ENCODE measurements at places on chromosomes 1 and 21.
A peak's percentile ranks its signal among the peaks of the same experiment; 100 is the strongest.

DNA sequence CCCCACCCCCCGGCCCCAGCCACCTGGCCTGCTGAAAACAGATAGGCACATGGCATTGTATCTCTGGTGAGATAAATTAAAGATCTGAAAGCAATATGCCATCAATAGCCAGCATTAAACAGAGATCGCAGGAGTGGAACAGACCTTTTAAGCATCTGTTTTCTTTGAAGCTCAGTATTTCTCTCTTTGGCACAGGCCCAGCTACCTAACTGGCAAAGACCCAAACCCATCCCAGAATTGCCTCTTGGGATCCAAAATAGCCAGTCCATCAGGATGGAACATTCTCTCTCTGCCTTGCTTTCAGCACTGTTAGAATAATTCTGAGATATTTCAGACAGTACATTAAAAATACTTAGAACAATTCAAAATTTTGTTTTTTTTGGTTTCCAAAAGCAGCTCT, 46.0 kb downstream of the KCNJ6 start:
- no peak for DNase-seq
- H3K36me3 ChIP-seq = no peaks in the 10 kb centered on the region
- no peak overlapping the region for H3K4me3 ChIP-seq
- no peak overlapping the region for H3K27ac ChIP-seq
- no peaks in the 10 kb centered on the region for H3K27me3 ChIP-seq
- H3K4me1 ChIP-seq = no peaks in the 10 kb centered on the region

DNA sequence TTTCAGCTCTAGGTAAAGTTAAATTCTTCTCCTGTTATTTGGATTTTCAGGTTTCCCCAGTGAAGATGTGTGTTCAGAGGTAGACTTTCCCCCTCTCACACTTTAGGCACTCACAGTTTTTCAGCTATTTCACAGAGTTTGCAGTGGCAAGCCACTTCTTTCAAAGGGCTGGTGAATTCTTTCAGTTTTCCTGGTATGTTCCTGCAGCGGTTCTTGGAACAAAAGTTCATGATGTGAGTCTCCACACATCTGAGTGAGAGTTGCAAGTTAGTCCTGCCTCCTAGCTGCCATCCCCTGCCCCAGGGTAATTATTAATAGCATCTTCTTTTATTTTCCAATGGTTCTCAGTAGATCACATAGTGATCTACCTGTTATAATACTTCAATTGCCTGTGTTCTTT, 27.3 kb upstream of the CD84 start:
- H3K27me3 ChIP-seq = no peaks in the 10 kb centered on the region
- peak overlapping the region; percentile 13 for H3K27ac ChIP-seq
- peaks cover 40% of the 10 kb centered on the region for H3K36me3 ChIP-seq
- H3K4me1 ChIP-seq = peaks cover 20% of the 10 kb centered on the region
- H3K4me3 ChIP-seq = no peak overlapping the region

- no peak overlapping the region for H3K27ac ChIP-seq
- no peaks in the 10 kb centered on the region for H3K27me3 ChIP-seq
- no peaks in the 10 kb centered on the region for H3K4me1 ChIP-seq
- H3K36me3 ChIP-seq = no peaks in the 10 kb centered on the region
- H3K4me3 ChIP-seq = no peak overlapping the region
- DNase-seq = no peak
These were observed 330.6 kb downstream of the RPS6KC1 start for GRCh38 chr1:213381572-213382084.

DNA sequence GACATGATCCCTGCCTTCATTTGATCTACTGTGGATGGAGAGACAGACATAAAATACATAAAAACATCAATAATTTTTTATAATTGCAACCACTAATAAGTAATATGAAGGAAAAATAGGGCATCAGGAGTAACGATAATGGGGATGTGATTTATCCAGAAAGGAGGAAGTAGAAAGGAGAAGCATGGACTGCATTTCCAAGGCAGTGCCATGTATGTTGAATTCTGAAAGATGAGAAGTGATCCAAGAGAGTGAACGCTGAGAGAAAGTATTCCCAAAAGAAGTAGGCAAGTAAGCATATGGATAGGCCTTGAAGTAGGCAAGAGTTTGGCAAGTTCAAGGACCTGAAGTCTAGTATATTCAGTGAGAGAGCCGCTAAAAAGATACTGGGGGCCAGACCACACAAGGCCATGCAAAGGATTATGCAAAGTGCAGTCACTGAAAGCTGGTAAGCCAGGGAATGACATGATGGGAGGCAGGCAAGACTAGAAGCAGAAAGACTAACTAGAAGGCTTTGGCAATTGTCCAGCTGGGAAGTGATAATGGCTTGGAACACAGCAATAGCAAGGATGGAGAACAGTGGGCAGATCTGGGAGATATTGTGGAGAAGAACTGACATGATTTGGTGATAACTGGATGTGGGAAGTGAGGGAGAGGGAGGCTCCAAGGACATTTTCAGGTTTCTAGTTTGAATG, 85.9 kb downstream of the TM2D1 start:
- no peak overlapping the region for H3K27ac ChIP-seq
- H3K4me3 ChIP-seq = no peak overlapping the region
- H3K27me3 ChIP-seq = no peaks in the 10 kb centered on the region
- H3K36me3 ChIP-seq = no peaks in the 10 kb centered on the region
- no peak for DNase-seq

DNA sequence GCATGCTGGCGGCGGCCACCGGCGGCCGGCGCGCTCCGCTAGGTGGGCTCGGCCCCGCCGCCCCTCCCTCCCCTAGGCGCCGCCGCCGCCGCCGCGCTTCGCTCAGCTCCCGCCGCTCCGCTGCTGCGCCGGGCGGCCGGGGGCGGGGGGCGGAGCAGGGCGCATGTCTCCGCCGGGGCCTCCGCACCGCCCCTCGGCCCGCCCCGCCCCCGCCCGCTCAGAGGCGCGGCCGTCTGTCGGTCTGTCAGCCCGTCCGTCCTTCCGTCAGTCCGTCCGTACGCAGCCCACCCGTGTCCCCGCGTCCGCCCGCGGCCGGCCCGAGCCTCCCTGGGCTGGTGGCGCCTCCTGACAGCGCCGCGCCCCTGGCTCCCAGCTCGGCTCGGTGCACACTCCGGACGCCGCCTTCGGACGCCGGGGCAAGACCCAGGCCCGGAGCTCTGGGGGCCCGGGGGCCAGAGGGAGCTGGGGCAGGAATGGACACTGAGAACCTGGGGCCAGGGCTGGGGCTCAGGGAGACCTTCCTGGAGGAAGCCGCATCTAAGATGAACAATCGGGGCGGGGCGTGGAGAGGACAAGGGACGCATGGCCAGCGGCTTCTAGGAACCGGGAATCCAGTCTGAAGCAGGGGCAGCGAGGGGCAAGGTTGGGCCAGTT, at the start of gene GPR153:
GPR153 (minus strand) TSS at position 138 of the 654 bp plus-strand sequence. CDS start 6,193 bp downstream, outside the sequence.
- H3K4me3 ChIP-seq = peak within 1 kb of the TSS; percentile 60
- H3K27ac ChIP-seq = no peak within 1 kb of the TSS
- H3K36me3 ChIP-seq = no peaks in the 10 kb centered on the region
- peaks cover 39% of the 10 kb centered on the region for H3K27me3 ChIP-seq
- H3K4me1 ChIP-seq = peaks cover 11% of the 10 kb centered on the region

DNA sequence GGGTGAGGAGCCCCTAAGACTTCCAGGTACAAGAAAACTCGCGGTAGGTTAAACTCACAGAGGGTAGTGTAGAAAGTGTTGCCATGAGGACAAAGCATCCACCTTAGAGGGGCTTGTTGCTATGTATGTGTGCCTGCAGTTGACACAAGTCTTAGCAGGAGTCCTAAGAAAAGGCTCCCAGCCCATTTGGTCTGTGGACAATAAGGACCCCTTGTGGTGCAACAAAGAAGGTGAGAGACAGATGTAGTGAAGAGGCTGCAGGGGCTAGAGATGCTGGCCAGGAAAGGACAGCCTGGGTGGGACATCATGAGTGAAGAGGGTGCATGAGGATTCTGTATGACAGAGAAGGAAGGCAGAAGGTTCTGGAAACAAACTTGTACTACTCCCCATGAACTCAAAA, 36.3 kb upstream of the IL10 start:
- no peak overlapping the region for H3K4me3 ChIP-seq
- no peaks in the 10 kb centered on the region for H3K27me3 ChIP-seq
- peaks cover 12% of the 10 kb centered on the region for H3K4me1 ChIP-seq
- no peaks in the 10 kb centered on the region for H3K36me3 ChIP-seq

DNA sequence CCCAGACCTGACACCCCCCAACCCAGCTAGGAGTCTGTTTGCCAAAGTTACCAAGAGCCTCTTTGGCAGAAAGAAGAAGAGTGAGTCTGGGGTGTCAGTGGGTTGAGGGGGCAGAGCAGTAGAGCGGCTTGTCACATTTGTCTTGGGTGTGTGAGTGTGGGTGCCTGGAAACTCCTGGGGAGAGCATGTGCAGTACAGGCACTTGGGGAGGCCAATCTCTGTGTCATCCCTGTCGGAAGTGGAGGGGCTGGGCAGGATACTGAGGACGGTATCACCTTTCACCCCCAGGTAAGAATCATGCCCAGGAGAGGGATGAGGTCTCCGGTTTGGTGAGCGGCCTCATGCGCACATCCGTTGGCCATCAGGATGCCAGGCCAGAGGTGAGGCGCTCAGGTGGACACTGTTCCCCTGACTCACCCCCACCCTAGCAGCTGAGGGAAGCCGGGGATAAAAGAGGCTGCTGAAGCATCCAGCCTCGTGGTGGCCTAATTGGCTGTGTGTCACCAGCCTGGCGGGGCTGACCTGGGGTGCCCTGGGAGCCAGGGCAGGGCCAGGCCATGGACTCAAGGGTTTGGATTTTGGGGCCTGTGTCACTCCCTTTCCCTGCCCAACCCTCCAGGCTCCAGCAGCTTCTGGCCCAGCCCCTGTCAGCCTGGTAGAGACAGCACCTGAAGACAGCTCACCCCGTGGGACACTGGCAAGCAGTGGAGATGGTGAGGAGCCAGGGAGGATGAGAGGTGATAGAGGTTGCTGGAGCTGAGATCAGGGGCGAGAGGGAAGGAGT, 3.3 kb downstream of the PLK3 start:
- H3K36me3 ChIP-seq = no peaks in the 10 kb centered on the region
- H3K4me3 ChIP-seq = no peak overlapping the region
- H3K27me3 ChIP-seq = no peaks in the 10 kb centered on the region
- H3K4me1 ChIP-seq = peaks cover 33% of the 10 kb centered on the region

GRCh38 chr1:235933017-235933765, 66.5 kb upstream of the LYST start:
- DNase-seq = peak; percentile 33
- no peaks in the 10 kb centered on the region for H3K27me3 ChIP-seq
- no peaks in the 10 kb centered on the region for H3K36me3 ChIP-seq
- H3K4me3 ChIP-seq = no peak overlapping the region
- H3K27ac ChIP-seq = peak overlapping the region; percentile 26
- H3K4me1 ChIP-seq = peaks cover 93% of the 10 kb centered on the region

DNA sequence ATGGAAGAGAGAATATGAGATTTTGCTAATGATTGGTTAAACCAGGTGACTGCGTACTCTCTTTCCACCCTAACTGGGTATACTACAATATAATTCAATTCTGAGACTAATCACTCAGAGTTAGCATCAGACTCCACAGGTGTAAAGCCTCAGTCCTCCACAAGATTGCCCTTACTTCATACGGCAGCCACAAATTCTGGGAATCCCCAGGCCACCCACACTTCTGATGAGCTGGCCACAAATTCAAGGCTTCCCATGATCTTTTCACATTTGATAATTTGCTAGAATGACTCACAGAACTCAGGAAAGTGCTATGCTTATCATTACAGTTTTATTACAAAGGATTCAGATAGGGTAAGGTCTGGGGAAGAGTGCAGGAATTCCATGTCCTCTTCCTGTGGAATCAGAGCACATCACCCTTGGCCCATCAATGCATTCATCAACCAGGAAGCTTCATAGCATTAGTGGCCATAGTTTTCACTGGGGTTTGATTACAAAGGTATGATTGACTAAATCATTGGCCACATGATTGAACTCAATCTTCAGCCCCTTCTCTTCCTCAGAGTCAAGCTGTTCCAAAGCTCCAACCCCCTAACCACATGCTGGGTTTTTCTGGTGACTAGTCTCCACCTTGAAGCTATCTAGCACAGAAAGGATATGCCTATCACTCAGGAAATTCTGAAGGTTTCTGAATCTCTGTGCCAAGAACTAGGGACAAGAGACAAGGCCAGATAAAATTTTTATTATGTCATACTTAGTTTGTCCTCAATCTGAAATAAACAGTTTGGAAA, 131.7 kb downstream of the HHIPL2 start:
- no peak overlapping the region for H3K4me3 ChIP-seq
- no peaks in the 10 kb centered on the region for H3K27me3 ChIP-seq
- no peak overlapping the region for H3K27ac ChIP-seq
- DNase-seq = no peak
- peaks cover 14% of the 10 kb centered on the region for H3K4me1 ChIP-seq

DNA sequence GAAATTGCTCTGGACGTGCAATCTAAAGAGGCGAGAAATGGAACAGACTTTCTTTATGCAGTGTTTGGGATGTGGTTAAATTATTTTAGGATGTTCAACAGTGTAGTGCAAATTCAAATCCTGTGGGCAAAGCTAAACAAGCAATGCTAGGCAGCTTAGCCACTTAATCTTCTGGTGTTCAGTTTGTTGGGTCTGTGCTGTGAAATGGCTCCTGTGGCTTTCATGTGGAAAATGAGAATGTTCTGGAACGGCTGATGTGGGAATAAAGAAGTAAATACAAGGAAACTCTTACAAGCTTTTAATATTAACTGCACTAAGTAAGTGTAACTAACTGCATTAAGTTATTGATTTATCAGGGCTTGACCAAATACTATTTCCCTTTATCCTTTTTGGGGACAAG, 766.6 kb downstream of the ADGRL2 start:
- H3K4me1 ChIP-seq = no peaks in the 10 kb centered on the region
- no peaks in the 10 kb centered on the region for H3K27me3 ChIP-seq
- no peak for DNase-seq
- no peaks in the 10 kb centered on the region for H3K36me3 ChIP-seq

- H3K27me3 ChIP-seq = no peaks in the 10 kb centered on the region
- peaks cover 13% of the 10 kb centered on the region for H3K4me1 ChIP-seq
- H3K4me3 ChIP-seq = no peak overlapping the region
- H3K36me3 ChIP-seq = no peaks in the 10 kb centered on the region
- no peak overlapping the region for H3K27ac ChIP-seq
These were observed 162.2 kb downstream of the PLXNA2 start for GRCh38 chr1:208081972-208082371.

DNA sequence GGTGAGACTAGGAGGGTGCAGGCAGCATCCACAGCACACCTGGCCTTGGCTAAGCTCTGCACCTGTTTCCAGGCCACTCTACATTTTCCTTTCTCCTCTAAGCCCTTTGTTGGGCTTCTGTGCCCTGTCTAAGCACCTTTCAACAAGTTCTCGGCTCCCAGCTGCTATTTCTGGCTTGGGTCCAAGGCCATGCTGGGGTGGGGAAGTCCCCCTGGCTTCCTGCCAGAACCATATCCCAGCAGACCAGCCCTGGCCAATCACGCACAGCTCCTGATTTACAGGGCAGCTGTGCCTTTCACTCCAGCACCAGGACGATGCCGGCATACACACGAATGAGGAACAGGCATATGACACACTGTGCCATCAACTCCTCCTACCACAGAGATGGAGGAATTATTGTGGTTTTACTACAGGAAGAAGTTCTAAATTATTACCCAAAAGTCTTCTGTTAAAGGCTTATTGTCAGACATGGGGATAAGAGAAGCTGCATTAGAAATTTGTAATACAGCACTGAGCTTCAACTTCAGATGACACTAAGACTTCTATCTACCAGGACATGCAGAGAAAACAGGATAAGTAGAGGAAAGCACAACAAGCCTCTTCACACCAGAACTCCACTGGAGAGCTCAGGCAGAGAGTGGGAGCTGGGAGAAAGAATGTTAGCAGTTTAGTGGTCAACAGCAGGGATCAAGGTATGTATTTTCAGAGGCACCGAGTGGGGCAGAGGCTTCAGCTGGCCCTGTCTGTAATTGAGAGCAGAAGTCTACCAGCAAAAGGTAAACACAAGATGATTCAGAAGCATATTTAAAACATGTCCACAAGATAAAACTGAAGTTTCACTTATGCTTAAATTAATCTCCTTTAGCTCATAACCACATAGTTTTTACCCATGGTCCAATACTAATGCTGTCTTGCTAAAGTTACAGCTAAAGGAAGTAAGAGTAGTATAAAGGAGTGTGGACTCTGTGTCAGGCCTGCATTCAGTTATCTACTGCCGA, 37.4 kb downstream of the TRIT1 start:
- H3K4me1 ChIP-seq = peaks cover 21% of the 10 kb centered on the region
- DNase-seq = peak; percentile 83
- no peak overlapping the region for H3K27ac ChIP-seq
- no peaks in the 10 kb centered on the region for H3K27me3 ChIP-seq
